ENCODE measurements at places on chromosomes 7 and 10. TPM values are rescaled to one million over a fixed set of nuclear protein-coding genes. Genes with fewer than 3 reads are reported as not detected.

- peaks cover 40% of the 10 kb centered on the region for H3K27me3 ChIP-seq
- no peak for DNase-seq
- H3K4me1 ChIP-seq, result no peaks in the 10 kb centered on the region
- H3K36me3 ChIP-seq, result no peaks in the 10 kb centered on the region
- no peak overlapping the region for H3K27ac ChIP-seq
These were observed 99.4 kb upstream of the TMEM106B start for GRCh38 chr7:12111422-12112405.

DNA sequence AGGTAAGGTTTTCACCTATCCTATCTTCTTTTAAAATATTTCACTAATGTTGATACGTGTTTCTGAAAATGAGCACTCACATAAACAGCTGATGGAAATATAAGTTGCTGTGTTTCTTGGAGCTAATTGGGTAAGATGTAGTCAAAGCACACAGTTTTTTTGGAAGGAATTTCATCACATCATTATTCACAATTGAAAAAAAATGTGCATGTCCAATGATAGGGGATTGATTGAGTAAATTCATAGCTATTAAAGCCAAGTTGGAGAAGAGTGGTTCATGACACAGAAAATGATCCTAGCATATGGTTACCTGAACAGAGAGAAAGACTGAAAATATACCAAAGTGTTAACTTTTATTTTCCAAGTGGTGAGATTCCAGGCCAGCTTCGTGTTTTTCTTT, 29.6 kb downstream of the GLI3 start:
- no peak for DNase-seq

COL1A2 gene
- polyA plus RNA-seq, result not detected

DNA sequence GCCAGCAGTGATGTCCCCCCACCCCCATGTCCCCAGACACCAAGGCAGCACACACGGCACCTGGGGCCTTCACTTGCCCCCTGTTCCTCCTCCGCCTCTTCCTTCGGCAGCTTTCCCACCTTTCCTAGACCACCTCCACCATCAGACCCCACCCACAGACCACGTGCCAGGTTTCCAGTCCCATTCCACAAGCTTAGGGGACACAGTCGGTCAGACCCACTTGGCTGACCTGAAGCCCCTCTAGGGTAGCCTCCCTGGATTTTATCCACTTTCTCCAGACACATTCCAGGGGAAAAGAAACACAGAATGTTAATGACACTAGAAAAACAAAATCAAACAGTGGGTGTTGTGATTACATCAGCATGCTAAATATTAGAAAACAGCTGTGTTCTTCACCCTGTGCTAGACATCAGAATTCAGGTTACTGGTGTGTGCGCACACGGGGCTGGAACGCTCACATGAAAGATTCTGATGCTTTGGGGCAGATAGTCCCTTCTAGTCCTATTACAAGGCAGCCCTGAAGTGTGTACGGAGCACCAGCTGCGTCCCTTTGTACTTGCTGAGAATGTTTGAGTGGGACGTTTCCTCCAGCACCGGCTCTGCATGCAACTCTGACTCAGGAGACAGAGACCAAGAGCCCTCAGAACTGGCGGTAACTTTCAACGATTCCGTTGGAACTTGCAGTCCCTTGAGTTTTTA, 75.5 kb upstream of the PPP2R2D start:
- H3K27me3 ChIP-seq, result peaks cover 17% of the 10 kb centered on the region
- no peaks in the 10 kb centered on the region for H3K36me3 ChIP-seq
- H3K4me1 ChIP-seq, result no peaks in the 10 kb centered on the region
- no peak overlapping the region for H3K4me3 ChIP-seq
- H3K27ac ChIP-seq, result no peak overlapping the region

- no peak for DNase-seq
- H3K27me3 ChIP-seq, result no peaks in the 10 kb centered on the region
- H3K4me1 ChIP-seq, result no peaks in the 10 kb centered on the region
- H3K36me3 ChIP-seq, result no peaks in the 10 kb centered on the region
- H3K27ac ChIP-seq, result no peak overlapping the region
- no peak overlapping the region for H3K4me3 ChIP-seq
These were observed 561.8 kb downstream of the ATRNL1 start for GRCh38 chr10:115654961-115655360.

DNA sequence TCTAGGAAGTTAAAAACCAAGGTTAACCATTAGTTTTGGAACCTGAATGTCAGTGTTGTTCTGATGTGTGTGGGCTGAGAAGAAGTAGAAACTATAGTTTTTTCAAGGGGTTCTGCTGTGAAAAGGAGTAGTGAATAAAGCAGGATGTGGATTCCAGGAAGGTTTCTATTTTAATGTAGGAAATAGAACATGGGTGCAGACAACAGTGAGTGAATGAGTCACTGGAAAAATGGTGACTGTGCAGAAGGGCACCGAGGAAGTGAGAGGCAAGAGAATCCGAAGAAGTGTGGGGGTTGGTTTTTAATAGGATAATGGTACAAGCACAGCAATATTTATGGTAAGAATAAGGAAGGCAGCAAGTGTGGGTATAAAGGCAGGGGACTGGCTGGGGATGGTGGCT, 120.4 kb downstream of the ARHGAP21 start:
- H3K4me3 ChIP-seq, result no peak overlapping the region
- DNase-seq, result no peak
- H3K4me1 ChIP-seq, result no peaks in the 10 kb centered on the region
- H3K27me3 ChIP-seq, result no peaks in the 10 kb centered on the region
- H3K36me3 ChIP-seq, result peaks cover 9% of the 10 kb centered on the region

DNA sequence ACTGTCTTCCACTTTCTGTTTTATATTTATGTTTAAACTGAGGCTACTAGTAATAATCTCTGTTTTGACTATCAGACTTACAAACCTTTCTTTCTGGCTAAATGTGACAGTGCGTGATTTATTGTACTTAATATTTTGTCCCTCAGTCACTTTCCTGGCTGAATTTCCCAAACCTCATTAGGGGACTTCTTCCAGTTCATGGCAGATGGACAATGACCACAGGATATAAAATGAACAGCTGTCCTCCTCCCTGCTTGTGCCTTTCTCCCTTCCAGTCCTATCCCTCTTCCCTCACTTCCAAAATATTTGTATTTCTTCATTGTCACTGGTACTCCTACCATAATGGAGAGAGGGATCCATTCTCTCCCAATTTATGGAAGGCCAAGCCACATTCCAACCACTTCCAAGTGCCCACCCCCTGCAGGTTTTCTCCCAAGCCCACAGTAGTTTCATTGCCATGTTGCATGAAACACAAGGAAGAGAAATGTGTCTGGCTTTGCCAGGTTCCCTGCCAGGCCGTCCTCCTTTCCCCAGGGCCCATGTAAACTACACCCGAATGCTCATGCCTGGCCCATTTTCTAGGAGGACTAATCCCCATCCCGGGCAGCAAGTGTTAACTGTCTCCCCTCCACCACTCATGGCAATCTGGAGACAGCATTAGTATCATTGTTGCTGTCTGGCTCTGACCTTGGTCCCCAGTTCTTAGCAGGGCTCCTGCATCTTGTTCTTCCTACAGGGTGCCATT, 269.5 kb upstream of the SLC26A5 start:
- no peak overlapping the region for H3K4me3 ChIP-seq
- peaks cover 9% of the 10 kb centered on the region for H3K27me3 ChIP-seq
- DNase-seq, result no peak
- H3K27ac ChIP-seq, result no peak overlapping the region
- no peaks in the 10 kb centered on the region for H3K36me3 ChIP-seq

MPP7 gene
- 4.8 TPM for polyA plus RNA-seq
